CD4-positive, alpha-beta T cell treated with Interleukin-1 beta for 1 hour (primary cell): ENCODE measurements at places on chromosomes 7 and 10.

DNA sequence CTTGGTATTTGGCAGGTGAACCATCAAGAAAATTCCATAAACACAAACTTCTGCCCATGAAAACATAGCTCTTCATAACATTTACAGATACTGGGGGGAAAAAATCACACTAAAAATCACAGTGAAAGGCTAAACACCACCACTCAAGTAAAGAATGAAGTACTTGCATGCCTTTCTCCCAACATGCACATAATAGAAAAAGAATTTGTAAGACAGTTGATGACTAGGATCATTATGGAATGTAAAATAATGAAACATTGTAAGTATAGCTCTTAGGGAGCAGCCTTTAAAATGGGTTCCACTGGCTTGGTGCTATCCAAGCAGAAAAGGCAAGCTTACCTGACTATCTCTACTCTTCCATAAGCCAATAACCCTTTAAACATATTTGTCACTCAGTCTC is 299.9 kb upstream of the LRRN3 start:
- no peak for DNase-seq

DNA sequence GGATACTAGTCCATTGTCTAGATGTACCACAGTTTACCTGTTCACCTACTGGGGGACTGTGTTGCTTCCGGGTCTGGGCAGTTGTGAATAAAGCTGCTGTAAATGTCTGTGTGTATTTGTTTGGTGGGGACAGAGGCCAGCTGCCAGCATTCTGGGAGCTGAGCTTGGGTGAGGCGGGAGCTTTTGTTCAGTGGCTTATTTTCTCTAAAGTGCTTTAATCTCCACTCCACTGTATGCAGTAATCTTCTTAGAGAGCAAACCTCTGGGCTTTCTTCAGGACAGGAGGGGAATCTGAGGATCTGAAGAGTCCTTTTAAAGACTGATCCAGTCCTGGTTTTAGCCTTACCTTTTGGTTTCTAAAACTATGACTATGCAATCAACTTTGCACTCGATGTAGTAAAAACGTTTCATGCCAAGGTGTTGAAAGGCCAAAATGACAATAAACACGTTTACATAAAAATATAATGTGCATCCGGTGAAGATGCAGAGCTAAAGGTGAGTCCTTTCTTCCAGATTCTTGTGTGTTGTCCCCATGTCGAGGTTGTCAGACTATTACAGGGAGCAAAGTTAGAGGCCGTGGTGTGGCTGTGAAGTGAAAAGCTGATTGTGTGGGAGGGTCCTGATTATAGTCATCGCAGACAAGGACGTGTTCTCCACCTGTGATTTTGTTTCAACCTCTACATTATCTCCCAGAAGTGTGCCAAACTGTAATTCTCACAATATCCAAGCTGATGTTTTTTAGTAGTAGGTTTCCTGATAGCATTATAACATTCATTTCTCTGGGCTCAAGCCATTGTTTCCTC is 279.8 kb downstream of the CAMK1D start:
- DNase-seq = no peak

DNA sequence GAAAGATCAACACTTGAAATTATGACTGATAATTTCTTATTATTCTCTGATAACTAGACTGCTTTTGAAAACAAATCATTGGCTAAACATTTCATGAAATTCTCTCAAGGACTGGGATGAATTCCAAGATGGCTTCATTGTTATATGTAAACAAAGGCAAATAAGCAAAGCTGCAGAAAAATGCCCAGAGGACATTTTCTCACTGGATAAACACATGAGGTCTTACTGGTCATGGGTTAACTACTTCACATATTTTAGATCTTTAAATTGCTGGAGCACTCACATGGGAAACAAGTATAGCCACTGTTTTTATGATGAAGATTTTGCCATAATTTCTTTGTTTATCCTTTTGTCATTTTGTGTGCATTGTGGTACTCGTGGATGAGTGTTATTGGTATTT is 239.1 kb downstream of the PHF14 start:
- DNase-seq = no peak

- no peak for DNase-seq
These were observed 11.9 kb upstream of the ABCC2 start for GRCh38 chr10:99770408-99771045.

DNA sequence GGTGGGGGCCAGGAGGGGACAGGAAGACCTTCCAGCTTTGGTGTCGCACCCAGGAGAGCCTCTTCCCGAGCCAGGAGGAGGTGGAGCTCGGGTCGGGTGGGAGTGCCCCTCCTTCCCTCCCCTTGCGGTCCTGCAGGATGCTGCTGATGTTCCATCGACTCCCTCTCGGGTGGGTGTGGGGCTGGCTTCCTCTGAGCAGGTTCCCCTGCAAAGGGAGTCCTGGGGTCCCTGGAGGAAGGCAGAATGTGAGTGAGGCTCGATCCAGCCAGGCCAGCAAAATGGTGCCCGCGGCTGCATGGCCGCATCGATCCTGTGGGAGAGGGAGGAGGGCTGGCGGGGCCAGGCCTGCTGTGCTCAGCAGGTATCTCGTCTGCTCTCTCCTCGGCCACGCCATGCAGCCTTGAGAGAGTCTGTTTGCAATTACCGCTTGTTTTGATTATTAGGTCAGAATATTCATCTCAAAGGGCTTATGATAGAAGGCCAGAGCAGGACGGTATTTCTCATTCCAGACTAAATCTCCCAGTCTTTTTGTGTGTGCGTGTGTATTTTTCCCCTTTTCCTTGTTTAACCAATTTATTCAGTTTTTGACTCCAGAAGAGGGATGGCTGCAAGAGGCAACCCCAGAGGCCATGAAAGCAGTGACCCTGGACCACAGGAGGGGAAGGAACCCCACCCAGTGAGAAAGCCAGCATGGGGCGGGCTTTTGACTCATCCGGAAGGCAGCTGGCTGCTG is 137.3 kb upstream of the ZMIZ1 start:
- no peak for DNase-seq

DNA sequence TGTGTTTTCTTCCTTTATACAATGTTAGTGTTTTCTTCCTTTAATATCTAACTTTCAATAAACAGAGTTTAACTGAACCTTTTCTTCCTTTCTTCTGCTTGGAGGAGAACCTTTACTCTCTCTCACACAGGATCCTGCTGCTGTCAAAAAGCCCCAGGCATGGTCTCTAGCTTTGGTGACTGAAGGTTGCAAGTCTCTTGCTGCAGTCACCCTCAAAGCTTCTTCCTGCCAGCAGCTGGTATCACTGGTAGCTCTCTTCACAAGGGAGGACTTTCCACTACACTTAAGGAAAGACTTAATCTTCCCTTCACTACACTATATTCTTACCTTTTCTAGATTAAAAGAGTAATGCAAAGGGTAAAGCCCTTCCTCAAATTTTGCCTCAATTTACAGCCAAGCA is 153.4 kb downstream of the SGMS1 start:
- DNase-seq = no peak

DNA sequence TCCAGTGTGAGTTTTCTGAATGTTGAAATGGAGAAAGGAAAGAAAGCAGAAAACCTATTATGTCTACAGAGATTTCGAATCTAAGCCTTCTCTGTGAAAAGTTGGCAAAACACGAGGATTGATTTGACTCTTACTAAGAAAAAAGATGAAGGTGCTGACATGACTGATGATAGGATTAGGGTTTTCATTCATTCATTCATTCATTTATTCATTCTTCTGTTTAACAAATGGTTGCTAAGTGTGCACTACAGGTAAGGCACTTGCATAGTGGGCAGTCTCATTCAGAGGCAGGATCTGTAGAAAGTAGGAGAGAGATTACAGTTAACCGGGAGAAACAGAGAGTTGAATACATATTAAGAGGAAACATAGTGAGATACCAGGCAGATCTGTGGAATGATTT is 137.1 kb downstream of the ZNF365 start:
- DNase-seq = no peak

- DNase-seq = no peak
These were observed 13.0 kb upstream of the PPP1R35 start for GRCh38 chr7:100449190-100449795.

GRCh38 chr7:143380260-143380645 is 892 bp upstream of the ZYX start:
- peak; percentile 88 for DNase-seq

DNA sequence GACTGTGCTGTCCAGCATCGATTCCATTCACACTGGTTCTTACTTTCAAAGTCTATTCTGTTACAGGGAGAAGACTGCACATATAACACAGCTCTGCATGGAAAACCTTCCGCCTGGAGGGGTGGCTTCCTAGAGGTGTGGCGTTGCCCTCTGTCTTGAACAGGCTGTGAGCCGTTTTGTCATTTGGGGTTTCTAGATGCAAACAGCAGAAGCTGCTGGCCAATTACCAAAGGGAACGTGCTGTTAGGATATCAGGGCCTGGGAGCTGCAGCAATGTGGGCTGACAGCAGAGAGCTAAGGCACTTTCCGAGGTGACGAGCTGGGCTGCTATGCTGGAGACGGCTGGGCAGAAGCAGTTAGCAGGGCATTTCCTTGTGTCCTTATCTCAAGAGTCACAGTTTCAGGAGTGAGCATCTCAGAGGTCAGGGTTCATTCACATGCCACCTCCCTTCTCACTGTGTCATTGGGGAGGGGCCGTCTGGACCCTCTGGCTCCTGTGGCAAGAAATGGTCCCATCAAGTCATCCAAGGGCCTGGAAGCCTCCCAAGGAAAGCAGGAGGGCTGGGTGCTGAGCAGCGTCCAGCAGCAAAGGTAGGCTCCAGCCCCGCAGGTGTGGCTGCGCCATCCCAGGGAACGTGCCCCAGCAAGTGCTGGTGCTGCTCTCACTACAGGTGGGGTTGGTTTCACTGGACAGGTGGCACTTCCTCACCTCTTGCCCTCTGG is 106.5 kb downstream of the WDR37 start:
- DNase-seq = no peak

- DNase-seq = no peak
These were observed 82.5 kb downstream of the DIP2C start for GRCh38 chr10:606762-607544.

- no peak for DNase-seq
These were observed 73.4 kb downstream of the TES start for GRCh38 chr7:116283595-116284204.

DNA sequence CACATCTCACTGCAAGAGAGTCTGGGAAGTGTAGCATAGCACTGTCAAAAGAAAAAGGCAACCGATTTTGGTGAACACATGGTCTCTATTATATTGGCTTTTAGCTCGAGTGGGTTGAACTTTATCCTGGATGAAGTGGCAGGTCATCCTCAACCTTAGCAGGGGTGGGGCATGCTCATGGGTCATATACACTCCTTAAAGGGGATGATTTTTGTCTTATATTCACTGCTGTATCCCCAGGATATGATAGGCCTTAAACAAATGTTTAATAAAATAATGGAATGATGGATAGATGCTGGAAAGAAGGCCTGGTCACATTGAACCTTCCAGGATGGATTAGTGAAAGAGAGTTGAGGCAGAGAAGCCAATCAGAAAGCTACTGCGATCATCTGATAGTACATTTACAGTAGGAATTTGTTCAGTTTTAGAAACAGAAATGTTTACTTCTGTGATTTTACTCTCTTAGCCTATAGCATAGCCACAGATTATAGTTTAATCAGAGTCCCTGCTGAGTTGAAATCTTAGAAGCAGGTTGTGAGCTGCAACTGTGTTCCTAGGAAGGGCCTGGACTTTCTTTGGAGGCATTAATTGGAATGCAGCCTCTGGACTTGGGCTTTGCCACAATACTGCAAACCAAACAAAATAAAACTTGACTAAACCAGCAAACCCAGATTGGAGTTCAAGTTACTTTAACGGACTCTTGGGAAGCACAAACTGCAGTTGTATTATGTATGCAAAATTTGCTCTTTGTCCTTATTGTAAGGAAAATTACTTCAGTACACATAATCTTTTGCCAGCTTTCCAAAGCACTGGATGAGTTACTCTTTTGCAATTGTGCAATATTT is 138.3 kb downstream of the BMPER start:
- DNase-seq = no peak

DNA sequence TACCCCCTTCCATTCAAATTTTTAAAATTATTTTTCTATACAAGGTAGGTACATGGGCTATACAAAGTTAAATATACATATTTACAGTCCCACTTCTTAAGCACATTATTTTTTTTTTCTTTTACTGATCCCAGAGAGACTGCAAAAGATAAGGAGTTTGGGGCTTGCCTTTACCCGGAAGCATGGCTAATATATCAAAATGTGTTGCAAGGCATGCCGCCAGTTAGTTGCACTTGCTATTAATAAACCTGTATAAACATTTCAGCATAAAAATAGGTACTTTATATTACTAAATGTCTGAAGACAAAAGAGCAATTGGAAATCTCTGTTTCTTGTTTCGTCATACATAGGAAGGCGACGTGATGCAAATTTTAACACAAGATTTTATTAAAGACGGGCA is 21.5 kb upstream of the PDLIM1 start:
- DNase-seq = no peak
